Ovary (tissue), 10 donors: ENCODE measurements at places on chromosomes 11 and 22.

GRCh38 chr11:65892661-65893317 lies 2.3 kb downstream of the CCDC85B start:
- H3K27ac ChIP-seq: peak overlapping the region; percentile 95
- no peak overlapping the region for H3K4me3 ChIP-seq
- DNase-seq: no peak
- peaks cover 19% of the 10 kb centered on the region for H3K4me1 ChIP-seq
- no peaks in the 10 kb centered on the region for H3K36me3 ChIP-seq
- no peaks in the 10 kb centered on the region for H3K27me3 ChIP-seq

DNA sequence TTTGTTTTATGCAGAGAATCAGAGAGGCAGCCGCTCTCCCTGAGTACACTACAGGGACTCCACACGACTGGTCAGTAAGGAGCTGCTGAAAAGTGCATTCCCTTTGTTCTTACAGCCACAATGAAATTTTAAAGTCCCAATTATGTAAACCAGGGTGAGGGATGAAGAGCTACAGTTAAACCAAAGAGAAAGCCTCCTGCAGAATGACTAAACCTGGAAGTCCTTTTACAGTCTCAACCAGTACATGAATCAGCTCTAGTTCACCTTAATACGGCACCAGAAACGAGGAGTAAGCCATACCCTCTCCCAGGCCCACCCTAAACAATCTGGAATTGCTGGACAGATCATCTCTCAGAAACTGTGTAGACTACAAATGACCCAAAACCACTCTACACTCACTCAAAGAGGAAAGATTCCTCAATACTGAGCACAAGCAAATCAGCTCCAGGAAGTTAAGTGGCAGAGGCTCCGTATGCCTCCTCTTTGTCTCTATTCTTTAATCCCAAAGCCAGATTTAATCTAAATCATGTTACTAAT lies 113.1 kb downstream of the RBFOX2 start:
- peaks cover 31% of the 10 kb centered on the region for H3K4me1 ChIP-seq
- DNase-seq: no peak
- H3K27ac ChIP-seq: peak overlapping the region; percentile 49
- H3K4me3 ChIP-seq: peak overlapping the region; percentile 44
- no peaks in the 10 kb centered on the region for H3K36me3 ChIP-seq

DNA sequence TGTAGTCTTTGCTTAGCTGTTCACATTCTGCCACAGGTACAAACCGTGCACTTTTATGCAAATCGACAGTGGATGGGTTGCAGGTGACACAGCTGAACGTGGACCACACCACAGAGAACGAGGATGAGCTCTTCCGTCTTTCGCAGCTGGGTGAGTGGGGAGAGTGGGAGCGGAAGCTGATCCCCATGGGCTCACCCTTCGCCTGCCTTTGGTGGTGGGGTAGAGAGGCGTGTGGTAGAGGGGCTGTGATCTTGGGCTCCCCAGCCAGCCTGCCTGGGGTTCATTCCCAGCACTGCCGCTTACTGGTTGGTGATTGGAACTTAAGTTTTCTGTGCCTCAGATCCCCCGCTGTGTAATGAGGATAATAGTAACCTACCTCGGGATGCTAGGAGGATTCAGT lies 19.1 kb downstream of the TAB1 start:
- H3K36me3 ChIP-seq: no peaks in the 10 kb centered on the region
- H3K4me3 ChIP-seq: no peak overlapping the region
- no peaks in the 10 kb centered on the region for H3K27me3 ChIP-seq
- no peak overlapping the region for H3K27ac ChIP-seq

- no peak overlapping the region for H3K4me3 ChIP-seq
- no peak overlapping the region for H3K27ac ChIP-seq
- H3K27me3 ChIP-seq: no peaks in the 10 kb centered on the region
- H3K36me3 ChIP-seq: no peaks in the 10 kb centered on the region
- H3K4me1 ChIP-seq: peaks cover 5% of the 10 kb centered on the region
These were observed 153.2 kb upstream of the E2F8 start for GRCh38 chr11:19393941-19394340.

DNA sequence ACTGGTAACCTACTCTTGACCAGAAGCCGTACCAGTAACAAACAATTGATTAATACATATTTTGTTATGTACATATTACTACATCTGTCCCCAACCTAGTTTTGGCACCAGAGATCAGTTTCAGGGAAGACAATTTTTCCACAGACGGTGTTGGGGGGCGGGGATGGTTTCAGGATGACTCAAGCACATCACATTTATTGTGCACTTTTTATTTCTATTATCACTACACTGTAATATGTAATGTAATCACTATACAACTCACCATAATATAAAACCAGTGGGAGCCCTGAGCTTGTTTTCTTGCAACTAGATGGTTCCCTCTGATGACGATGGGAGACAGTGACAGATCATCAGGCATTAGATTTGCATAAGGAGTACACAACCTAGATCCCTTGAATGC lies 15.5 kb downstream of the DGCR8 start:
- H3K4me1 ChIP-seq: no peaks in the 10 kb centered on the region
- no peaks in the 10 kb centered on the region for H3K27me3 ChIP-seq
- no peak overlapping the region for H3K4me3 ChIP-seq

DNA sequence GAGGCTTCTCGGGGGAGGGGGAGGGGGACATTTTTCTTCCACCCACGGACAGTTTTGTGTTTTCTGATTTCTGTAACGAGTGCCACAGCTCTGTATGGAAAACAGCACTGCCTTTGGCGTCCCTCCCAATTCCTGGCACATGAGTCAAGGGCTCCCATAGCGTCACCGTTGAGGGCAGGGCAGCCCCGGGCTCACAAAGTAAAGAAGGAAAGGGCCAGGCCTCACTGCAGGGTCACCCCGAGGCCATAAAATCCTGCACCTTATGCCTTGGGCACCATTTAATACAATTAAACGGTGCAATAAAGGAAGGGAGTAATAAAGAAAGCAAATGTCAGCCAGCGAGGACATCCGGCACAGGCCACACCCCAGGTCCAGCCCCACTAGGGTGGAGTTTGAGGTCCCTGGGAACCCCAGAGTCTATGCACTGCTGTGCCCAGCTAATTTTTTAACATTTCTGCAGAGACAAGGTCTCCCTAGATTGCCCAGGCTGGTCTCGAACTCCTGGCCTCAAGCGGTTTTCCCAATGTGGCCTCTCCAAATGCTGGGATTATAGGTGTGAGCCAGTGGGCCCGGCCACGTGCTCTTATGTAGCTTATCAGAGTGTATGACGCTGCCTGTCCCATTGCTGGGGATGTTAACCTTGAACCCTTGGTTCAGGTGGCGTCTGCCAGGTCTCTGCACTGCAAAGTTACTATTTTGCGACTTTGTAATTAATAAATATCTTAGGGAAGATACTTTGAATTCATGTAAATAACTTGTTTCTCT lies 13.6 kb upstream of the MUC2 start:
- H3K4me1 ChIP-seq: no peaks in the 10 kb centered on the region
- H3K27ac ChIP-seq: no peak overlapping the region
- H3K4me3 ChIP-seq: no peak overlapping the region

- no peak overlapping the region for H3K27ac ChIP-seq
- no peaks in the 10 kb centered on the region for H3K36me3 ChIP-seq
- no peaks in the 10 kb centered on the region for H3K4me1 ChIP-seq
These were observed 31.1 kb downstream of the TAF1D start for GRCh38 chr11:93710239-93710638.

DNA sequence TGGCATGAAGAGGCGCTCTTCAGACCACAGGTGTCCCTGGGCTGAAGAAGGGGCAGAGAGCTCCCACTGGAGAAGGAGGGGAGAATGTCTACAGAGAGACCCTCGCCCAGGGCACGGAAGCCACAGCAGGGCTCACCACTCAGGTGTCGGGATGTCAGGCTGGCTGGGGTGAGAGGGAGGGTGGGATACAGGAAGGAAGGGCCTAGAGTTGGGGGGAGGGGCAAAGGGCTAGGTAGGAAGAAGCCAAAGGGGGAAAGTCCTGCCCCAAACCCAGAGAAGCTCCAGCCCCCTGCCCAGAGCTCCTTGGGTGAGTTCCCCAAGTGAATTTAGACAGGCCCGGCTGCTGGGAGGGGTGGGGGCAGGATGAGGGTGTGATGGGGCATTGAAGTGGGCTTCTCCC lies 232.0 kb downstream of the CEP164 start:
- DNase-seq: no peak
- H3K4me1 ChIP-seq: no peaks in the 10 kb centered on the region

- no peaks in the 10 kb centered on the region for H3K27me3 ChIP-seq
- H3K27ac ChIP-seq: no peak overlapping the region
- no peaks in the 10 kb centered on the region for H3K36me3 ChIP-seq
- peak; percentile 14 for DNase-seq
- H3K4me1 ChIP-seq: no peaks in the 10 kb centered on the region
These were observed 68.9 kb upstream of the KCNQ1OT1 start for GRCh38 chr11:2768471-2769408.

GRCh38 chr22:36660510-36660840 lies 43.1 kb downstream of the CACNG2 start:
- H3K27me3 ChIP-seq: no peaks in the 10 kb centered on the region
- H3K4me3 ChIP-seq: no peak overlapping the region
- no peak for DNase-seq
- H3K4me1 ChIP-seq: no peaks in the 10 kb centered on the region
- no peak overlapping the region for H3K27ac ChIP-seq

GRCh38 chr11:121762820-121763219 lies 310.1 kb upstream of the SORL1-AS1 start:
- H3K36me3 ChIP-seq: no peaks in the 10 kb centered on the region
- H3K27ac ChIP-seq: no peak overlapping the region
- H3K4me1 ChIP-seq: peaks cover 5% of the 10 kb centered on the region
- no peaks in the 10 kb centered on the region for H3K27me3 ChIP-seq

- H3K4me1 ChIP-seq: no peaks in the 10 kb centered on the region
- no peaks in the 10 kb centered on the region for H3K27me3 ChIP-seq
- no peak overlapping the region for H3K4me3 ChIP-seq
- DNase-seq: no peak
These were observed 102.5 kb downstream of the TIMP3 start for GRCh38 chr22:32904044-32904443.

- H3K4me1 ChIP-seq: no peaks in the 10 kb centered on the region
- H3K27ac ChIP-seq: no peak overlapping the region
- no peaks in the 10 kb centered on the region for H3K36me3 ChIP-seq
- peak; percentile 64 for DNase-seq
- H3K4me3 ChIP-seq: no peak overlapping the region
These were observed 48.3 kb downstream of the FAM83F start for GRCh38 chr22:40043081-40043480.
